IPS DF 6.9 (cell line): ENCODE measurements at places on chromosomes 16 and 17.
A peak's percentile ranks its signal among the peaks of the same experiment; 100 is the strongest.

DNA sequence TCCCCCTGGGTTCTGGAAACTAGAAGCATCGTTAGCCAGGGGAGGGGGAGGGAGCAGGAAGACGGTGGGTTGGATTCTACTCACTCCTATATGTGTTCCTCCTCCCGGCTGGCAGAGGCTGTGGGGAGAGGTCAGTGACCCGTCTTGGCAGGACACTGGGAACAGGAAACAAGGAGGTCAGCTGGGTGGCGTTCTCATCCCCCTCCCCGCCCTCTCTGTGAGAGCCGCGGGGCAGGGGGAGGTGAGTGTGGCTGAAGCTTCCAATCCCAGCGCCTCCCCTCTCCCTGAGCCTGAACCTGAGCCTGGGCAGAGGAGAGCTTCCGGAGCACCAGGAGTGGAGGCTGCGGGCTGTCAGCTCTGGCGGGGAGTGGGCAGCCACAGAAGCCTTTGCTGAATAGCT is 12.5 kb downstream of the GPRC5C start:
- no peak for DNase-seq

GRCh38 chr17:69404399-69404798 is 10.1 kb upstream of the MAP2K6 start:
- DNase-seq = no peak

GRCh38 chr16:58413359-58413758 is 21.1 kb downstream of the GINS3 start:
- DNase-seq = no peak

- DNase-seq = no peak
Measured at GRCh38 chr16:85564277-85565051, 48.7 kb upstream of the GSE1 start.

GRCh38 chr17:4596636-4597380 is 12.5 kb downstream of the SMTNL2 start:
- DNase-seq = no peak

- DNase-seq = no peak
Measured at GRCh38 chr16:16861546-16861945, 482.6 kb downstream of the NPIPA7 start.

GRCh38 chr16:81830845-81831540 is 51.9 kb downstream of the PLCG2 start:
- DNase-seq = no peak

- no peak for DNase-seq
Measured at GRCh38 chr17:11495613-11496012, 102.7 kb upstream of the DNAH9 start.

DNA sequence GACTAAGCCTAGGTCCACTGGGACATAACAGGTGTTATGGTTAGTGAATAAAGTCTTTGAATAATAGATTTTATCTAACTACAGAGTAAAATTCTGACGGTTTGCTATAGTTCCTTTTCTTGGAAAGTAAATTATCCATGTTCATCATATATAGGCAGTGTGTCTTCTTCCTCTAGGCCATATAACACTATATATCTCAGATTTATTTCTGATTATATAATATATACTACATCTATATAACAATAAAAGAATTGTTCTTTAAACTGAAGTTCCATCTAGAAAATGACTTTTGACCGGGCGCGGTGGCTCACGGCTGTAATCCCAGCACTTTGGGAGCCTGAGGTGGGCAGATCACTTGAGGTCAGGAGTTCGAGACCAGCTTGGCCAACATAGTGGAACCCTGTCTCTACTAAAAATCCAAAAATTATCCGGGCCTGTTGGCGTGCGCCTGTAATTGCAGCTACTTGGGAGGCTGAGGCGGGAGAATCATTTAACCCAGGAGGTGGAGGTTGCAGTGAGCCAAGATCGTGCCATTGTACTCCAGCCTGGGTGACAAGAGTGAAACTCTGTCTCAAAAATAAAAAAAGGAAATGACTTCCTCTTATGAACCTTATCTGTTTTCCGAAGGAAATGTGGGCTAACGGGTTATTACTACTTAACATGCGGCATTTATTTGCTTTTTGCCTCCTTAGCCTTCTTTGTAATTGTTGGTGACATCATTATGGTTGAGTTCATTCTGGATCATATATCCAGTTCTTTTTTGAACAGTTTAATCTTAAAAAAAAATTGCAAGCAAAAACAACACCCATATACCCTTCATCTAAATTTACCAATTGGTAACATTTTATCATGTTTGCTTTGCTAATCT is 29.2 kb downstream of the NOL11 start:
- no peak for DNase-seq

GRCh38 chr16:25108054-25108453 is 3.5 kb upstream of the LCMT1 start:
- no peak for DNase-seq

- DNase-seq = no peak
Measured at GRCh38 chr17:40062329-40063186, at the start of gene THRA. THRA (plus strand) TSS chr17:40062965; CDS start chr17:40074489, 11,524 bp downstream.

- peak; percentile 77 for DNase-seq
Measured at GRCh38 chr16:3938843-3939624, 58.5 kb upstream of the CREBBP start.

GRCh38 chr17:17064322-17064721 is 22.1 kb downstream of the MPRIP start:
- DNase-seq = no peak

- no peak for DNase-seq
Measured at GRCh38 chr16:19853742-19854542, 30.7 kb downstream of the GPRC5B start.

DNA sequence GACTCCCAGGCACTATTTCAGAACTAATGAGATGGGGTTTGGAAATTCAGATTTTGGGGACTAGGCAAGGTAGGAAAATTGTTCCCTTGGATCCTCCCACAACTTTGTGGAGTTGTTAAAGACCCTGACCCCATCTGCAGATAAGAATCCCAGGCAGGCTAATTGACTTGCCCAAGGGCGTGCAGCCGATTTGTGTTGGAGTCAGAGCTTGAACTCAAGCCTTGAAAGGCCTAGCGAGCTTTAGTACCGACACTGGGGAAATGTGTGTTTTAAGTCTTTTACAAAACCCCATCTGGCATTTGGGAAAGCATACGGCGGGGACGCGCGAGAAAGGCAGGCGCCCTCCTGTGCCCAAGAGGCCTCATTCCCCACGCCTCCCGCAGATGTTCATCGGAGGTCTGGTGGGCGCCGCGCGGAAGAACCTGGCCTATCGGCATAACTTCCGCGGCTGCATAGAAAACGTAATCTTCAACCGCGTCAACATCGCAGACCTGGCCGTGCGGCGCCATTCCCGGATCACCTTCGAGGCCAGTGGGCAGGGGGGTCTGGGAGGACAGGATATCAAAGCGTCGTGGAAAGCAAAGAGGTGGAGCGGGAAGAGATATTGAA is 4.3 kb downstream of the CNTNAP1 start:
- DNase-seq = no peak

DNA sequence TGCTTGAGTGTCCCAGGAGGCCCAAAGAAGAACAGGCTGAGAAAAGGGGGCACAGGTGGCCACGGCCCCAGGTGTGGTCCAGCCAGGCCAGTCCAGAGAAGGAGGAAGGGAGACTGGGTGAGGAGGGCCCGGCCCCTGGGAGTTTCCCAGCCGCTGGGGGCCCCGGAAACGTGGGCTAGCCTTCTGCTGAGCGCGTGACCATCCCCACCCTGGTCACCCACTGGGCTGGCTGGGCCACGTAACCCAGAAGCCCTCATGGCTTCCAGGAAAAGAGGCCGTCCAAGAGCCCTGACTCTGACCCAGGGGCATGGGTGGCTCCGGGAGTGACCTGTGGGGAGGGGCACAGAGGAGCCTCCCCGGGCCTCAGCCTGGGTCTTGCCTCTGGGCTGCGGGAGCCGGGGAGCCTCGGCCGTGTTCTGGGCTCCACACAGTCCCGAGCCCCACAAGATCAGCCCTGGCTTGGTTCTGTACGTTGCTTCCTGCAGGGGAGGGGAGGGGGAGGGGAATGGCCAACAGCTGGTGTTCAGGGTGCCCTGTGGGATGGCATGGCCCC is 29.8 kb upstream of the ACSF3 start:
- no peak for DNase-seq

GRCh38 chr16:2816751-2817339 is at the start of gene PRSS21:
PRSS21 (plus strand) TSS chr16:2817237; CDS start chr16:2817269, 32 bp downstream.
- DNase-seq = no peak

GRCh38 chr17:40664582-40665333 is at the start of gene KRT222:
KRT222 (minus strand) TSS chr17:40665177; CDS start chr17:40665099, 78 bp downstream.
- DNase-seq = no peak

DNA sequence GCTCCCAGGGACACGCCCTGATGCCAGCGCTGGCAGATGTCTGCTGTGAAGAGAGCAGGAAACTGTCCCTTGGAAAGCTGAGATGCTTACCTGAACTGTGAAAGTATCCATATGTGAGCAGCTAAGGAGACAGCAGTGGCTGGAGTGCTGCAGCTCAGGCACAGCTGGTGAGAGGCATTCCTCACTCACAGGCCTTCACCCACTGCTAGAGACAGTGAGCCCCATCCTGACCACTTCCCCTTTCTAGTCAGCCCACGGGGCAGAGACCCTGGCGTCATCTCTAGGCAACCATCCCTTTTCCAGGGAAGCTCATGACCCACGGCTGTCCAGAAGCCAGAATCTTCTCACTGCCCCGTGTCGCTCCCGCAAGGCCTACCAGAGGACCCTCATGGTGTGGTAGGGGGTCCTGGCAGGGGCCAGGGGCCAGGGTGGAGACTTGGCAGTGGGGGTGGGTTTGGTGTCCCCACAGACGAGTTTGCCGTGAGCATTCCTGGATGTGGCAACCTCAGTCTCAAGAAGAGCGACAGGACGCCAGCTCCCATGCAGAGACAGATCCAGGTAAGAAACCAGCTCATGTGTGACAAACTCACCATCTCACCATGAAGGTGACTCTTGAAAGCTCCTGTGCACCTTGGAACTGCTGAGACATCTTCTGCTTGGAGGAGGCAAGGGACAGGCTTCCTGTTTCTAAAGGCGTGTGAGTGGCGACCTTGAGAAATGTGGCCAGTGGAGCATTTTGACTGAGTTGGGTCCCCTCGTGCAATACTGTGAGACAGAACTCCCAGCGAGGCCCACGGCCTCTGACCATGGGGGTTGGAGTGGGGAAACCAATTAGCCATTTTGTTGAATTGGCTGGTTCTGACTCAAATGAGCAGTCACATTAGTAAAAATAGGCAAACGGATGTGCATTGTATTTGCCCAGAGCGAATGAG is at the start of gene SCIMP:
SCIMP (minus strand) TSS at position 216 of the 932 bp plus-strand sequence; CDS start at position 111, 105 bp downstream.
- DNase-seq = no peak

DNA sequence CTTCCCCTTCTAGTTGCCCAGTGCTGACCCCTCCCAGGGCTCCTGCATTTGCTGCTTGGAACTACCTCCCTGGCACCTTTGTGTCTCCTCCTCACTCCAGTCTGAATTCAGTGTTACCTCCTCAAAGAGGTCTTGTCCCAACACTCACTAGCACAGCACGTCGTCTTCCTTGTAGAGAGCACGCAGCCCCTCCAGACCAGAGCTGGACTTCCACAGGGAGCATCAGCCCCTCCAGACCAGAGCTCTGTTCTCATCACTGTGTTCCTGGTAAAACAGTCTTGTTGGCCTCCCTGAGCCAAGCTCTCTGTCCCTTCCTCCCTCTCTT is 27.8 kb upstream of the MGAT5B start:
- no peak for DNase-seq

DNA sequence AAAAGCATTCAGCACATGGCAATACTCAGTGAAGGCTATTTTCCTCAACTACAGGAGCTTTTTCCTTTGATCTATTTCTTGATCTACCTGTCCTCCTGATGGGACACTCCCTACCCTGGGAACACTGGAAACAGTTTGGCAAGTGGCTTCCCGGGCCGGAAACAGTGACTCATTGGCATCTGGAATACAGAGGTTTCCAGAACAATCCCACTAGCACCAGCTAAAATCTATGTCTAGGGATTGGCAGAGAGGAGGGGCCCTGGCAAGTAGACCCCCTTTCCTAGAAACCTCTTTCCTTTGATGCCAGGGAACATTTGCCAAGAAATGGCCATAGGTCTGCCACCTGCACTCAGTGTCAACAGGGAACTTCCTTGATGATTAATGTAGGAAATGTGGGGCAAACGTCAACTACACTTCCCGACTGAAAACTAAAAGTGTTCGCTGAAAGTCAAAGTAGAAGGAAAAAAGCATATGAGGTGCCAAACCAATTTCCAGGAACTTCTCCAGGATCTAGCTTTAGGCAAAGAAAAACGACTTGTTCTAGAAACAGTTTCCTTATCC is 30.4 kb upstream of the FBXW10B start:
- DNase-seq = no peak

DNA sequence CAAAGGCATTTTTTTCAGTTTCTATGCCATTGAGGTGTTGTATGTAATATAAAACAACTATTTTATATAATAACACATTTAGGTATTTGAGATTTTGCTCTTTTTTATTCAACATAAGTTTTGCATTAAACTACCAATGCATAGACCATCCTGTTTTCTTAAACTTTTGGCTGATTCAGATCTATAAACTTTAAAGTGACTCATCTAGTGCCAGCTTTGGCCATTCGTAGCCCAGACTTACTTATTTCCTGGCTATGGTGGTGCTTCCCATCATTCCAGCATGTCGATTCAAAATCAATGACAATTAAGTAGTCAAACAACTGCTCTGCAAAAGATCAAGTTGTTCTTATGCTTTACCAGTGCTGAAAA is 3.1 kb downstream of the ERI2 start:
- DNase-seq = no peak

- no peak for DNase-seq
Measured at GRCh38 chr16:74769586-74770190, 4.9 kb downstream of the FA2H start.

DNA sequence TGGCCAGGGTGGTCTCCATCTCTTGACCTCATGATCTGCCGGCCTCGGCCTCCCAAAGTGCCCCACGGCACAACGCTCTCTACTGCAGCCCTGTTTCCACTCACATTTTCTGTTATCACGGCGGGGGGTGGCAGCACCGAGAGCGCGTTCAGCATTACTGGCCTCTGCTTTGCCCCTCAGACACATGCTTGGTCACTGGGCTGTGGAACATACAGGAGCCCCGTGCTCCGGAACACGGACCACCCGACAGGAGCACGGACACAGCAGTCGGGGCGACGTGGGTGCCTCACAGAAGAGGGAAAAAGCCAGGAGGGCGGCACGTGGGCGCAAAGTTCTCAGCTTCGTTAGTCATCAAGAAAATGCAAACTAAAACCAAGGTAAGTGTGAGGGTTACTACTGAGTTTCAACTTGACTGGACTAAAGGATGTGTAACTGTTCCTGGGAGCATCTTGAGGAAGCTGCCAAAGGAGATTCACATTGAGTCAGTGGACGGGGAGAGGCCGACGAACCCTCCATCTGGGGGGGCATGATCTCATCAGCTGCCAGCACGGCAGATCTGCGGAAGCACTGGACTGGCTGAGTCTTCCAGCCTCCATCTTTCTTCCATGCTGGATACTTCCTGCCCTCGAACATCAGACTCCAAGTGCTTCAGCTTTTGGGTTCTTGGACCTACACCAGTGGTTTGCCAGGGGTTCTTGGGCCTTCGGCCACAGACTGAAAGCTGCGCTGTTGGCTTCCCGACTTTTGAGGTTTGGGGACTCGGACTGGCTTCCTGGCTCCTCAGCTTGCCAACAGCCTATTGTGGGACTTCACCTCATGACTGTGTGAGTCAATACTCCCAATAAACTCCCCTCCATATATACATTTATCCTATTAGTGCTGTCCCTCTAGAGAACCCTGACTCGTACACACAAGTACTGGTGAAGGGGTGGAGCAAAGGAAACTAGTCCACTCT is 106.8 kb downstream of the ZNF778 start:
- no peak for DNase-seq
